ENCODE measurements at places on chromosomes 1 and 21.
A peak's percentile ranks its signal among the peaks of the same experiment; 100 is the strongest.

GRCh38 chr1:67978890-67979516 is 71.4 kb downstream of the DIRAS3 start:
- H3K27me3 ChIP-seq: no peaks in the 10 kb centered on the region
- no peaks in the 10 kb centered on the region for H3K36me3 ChIP-seq
- no peak overlapping the region for H3K4me3 ChIP-seq
- no peak overlapping the region for H3K27ac ChIP-seq
- no peak for DNase-seq

GRCh38 chr1:88168126-88168525 is 515.9 kb upstream of the PKN2 start:
- no peak overlapping the region for H3K27ac ChIP-seq
- no peak for DNase-seq

GRCh38 chr1:233107130-233107660 is 156.8 kb downstream of the NTPCR start:
- DNase-seq: no peak
- H3K4me1 ChIP-seq: peaks cover 9% of the 10 kb centered on the region
- no peaks in the 10 kb centered on the region for H3K36me3 ChIP-seq
- no peaks in the 10 kb centered on the region for H3K27me3 ChIP-seq
- no peak overlapping the region for H3K4me3 ChIP-seq

- peaks cover 18% of the 10 kb centered on the region for H3K4me1 ChIP-seq
- H3K36me3 ChIP-seq: no peaks in the 10 kb centered on the region
- no peak overlapping the region for H3K27ac ChIP-seq
- no peak overlapping the region for H3K4me3 ChIP-seq
- peak; percentile 20 for DNase-seq
- no peaks in the 10 kb centered on the region for H3K27me3 ChIP-seq
These were observed 183.6 kb upstream of the UBE2U start for GRCh38 chr1:64019818-64020217.
